ENCODE measurements at places on chromosomes 7 and 10. TPM values are rescaled to one million over a fixed set of nuclear protein-coding genes. Genes with fewer than 3 reads are reported as not detected.

The FRA10AC1 gene
- polyA plus RNA-seq: 18.9 TPM

The LRIT1 gene
- polyA plus RNA-seq: not detected

The NUPR2 gene
- polyA plus RNA-seq: 39.6 TPM

The CPXM2 gene
- 18.5 TPM for polyA plus RNA-seq

The RAB19 gene
- polyA plus RNA-seq: 0.82 TPM

The CYP3A4 gene
- 0.37 TPM for polyA plus RNA-seq

Measured in kidney (tissue), 22 donors.